Neuronal stem cell (in vitro differentiated cells): ENCODE measurements at places on chromosomes 11 and 22.

- DNase-seq = no peak
- H3K27me3 ChIP-seq = no peaks in the 10 kb centered on the region
- H3K4me3 ChIP-seq = peak overlapping the region; percentile 86
- H3K27ac ChIP-seq = peak overlapping the region; percentile 91
Observed at GRCh38 chr11:22624742-22625447, 728 bp downstream of the FANCF start.

GRCh38 chr22:39242595-39243438, 2.0 kb downstream of the PDGFB start:
- no peak overlapping the region for H3K27ac ChIP-seq
- no peak for DNase-seq
- peaks cover 38% of the 10 kb centered on the region for H3K4me1 ChIP-seq

GRCh38 chr11:17368551-17368950, 17.0 kb downstream of the NCR3LG1 start:
- H3K27me3 ChIP-seq = no peaks in the 10 kb centered on the region
- H3K27ac ChIP-seq = no peak overlapping the region

DNA sequence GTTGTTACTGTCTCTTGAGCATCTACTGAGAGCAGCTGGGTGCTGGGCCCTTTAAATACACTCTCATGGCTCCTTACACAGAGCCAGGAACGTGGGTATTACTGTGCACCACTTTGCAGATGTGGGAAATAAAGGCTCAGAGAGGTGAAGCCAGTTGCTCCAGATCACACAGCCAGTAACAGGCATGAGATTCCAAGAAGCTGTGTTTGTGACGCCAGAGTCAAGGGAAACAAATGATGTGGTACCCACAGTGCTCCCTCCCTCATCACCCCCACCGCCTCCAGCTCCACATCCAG, 1.4 kb upstream of the PRDM11 start:
- H3K36me3 ChIP-seq = no peaks in the 10 kb centered on the region
- H3K27me3 ChIP-seq = peaks cover 19% of the 10 kb centered on the region
- H3K27ac ChIP-seq = no peak overlapping the region
- DNase-seq = no peak

- H3K4me1 ChIP-seq = no peaks in the 10 kb centered on the region
- no peak for DNase-seq
- peaks cover 14% of the 10 kb centered on the region for H3K36me3 ChIP-seq
- H3K4me3 ChIP-seq = no peak overlapping the region
- no peaks in the 10 kb centered on the region for H3K27me3 ChIP-seq
Observed at GRCh38 chr11:18594999-18595749, 4.4 kb upstream of the MISFA start.
